ENCODE measurements at places on chromosomes 11 and 22.

DNA sequence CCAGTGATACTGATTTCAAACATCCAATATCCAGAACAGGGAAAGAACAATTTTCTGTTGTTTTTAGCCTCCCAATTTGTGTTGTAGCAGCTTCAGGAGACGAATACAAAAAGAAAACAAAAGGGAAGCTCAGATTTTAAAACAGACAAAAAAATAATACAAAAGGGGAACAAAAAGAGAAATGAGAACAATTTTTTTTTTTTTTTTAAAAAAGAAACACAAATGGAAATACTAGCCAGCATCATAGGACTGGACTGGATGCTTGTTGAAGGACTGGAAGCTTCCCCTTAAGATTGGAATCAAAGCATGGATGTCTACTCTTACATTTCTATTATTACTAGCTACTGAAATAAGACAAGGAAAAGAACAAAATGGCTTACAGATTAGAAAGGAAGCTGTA lies 46.5 kb upstream of the SORL1 start:
- no peak for DNase-seq

DNA sequence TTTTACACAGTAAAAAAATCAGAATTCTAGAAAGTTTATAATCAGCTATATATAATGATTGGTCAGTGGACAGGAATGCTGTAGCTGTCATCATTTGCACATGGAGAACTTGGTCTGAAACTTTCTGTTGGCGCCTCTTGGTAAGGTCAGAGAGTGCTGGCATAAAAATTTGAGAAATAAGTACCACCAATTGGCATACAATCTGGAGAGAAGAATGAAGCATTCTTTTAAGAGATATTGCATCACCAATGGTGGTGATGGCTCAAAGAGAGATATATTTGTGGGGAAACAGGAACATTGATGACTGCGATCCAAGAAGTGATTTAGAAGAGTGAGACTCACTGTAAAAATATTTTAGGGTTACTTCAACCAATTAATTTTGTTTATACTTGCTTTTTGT lies 19.8 kb upstream of the OOSP1 start:
- DNase-seq: no peak

DNA sequence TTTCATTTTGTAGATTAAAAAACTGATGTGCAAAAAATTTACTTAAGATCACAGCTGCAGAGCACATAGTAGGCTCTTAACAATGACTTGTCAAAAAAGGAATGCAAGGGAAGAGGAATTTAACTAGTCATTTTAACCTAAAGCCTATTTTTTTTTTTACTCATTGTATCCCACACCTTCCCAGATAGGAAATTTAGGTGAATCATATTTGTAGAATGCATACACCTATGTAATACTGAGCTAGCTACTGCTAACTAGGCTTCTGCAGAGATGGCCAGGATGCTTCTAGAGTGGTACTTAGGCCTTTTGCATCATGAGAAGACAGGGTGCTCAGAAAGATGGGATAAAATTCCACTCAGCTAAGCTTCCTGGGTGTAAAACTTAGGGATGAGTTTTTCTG lies 387.3 kb downstream of the AASDHPPT start:
- no peak for DNase-seq

- DNase-seq: no peak
These were observed 58.5 kb downstream of the SMCO4 start for GRCh38 chr11:93484716-93485115.

- no peak for DNase-seq
These were observed 321.7 kb downstream of the NTM start for GRCh38 chr11:131692151-131692550.

GRCh38 chr11:12198251-12199222 lies 88.1 kb downstream of the MICAL2 start:
- no peak for DNase-seq

- no peak for DNase-seq
These were observed 701 bp downstream of the TMEM216 start for GRCh38 chr11:61392981-61393595.

GRCh38 chr22:49298834-49299750 lies 528.6 kb downstream of the BRD1 start:
- peak; percentile 56 for DNase-seq

DNA sequence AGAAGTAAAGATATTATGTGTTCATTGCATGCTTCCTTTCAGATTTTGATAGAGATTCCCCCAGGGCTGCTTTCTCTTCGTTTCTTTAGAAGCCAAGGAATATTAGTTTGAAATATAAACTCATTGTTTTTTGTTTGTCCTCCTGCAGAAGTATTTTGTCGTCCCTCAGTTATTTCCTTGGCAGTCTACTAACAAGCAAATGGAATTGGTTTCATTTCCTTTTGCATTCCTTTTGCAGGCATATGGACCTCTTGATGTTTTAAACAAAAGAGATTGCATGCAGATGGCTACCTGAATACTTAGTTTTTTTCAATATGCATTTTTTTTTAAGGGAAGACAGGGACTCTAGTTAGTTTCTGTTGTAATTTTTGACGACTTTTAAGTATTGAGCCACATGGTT lies 62.2 kb downstream of the BCL2L13 start:
- DNase-seq: no peak

- DNase-seq: no peak
These were observed 154.6 kb downstream of the TRIM29 start for GRCh38 chr11:119983240-119983732.

Measured in suprapubic skin (tissue), 4 donors.